RWPE1 (cell line): ENCODE measurements at places on chromosomes 12 and 14.
A peak's percentile ranks its signal among the peaks of the same experiment; 100 is the strongest.

DNA sequence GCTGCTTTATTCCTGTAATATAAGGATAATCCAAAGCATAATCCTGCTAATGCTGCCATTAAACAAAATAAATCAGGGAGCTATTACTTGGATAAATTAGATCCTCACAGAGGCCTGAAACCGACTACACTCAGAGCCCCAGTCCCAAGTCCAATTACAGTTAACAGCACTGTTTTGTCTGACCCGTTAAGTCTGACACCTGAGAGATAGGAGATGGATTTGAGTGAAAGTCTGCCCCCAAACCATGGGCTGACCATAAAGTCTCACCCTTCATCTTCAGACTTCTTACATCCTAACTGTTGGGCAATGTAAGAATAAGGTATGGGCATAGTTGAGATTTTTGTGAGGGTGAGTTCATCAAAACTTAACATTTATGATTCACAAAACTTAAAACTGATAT lies 181.7 kb downstream of the PLCZ1 start:
- DNase-seq = no peak

GRCh38 chr14:75067212-75067611 lies 2.2 kb upstream of the ZC2HC1C start:
- no peak for DNase-seq

- no peak for DNase-seq
Measured at GRCh38 chr12:20272801-20273200, 95.5 kb upstream of the PDE3A start.

DNA sequence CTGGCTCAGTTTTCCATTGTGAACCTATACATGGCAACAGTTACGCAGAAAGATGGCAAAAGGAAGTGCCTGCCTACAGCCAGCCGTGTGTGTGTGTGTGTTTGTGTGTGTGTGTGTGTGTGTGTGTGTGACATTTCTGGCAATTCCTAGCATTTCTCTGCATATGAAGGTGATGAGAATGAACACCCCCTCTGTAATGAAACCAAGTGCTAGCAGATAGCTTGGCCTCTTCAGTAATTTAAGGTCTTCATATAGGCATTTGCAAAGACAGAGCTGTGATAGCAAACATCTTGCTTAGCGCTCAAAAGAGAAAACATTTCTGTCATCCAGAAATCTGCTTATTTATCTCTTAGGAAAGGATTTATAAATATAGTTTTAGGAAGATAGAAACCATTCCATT lies 389.1 kb downstream of the AACS start:
- DNase-seq = no peak

DNA sequence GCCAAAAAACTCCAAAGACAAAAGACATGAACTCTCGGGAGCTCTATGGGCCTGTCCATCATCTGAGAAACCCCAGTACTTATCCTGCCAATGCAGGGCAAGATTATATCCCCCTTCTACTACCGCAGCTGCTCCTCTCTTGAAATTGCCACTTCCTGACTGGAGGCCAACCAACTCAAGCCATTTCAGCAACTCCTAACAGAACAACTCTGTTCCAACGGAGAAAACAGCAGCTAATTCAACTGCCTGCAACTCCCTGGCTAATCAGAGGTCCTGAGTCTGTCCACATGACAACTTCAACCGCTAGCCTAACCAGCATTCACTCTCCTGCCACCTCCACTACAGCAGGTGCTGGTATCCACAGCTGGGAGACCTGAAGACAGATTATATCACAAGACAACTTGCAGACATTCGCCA lies 24.1 kb downstream of the CEP83 start:
- no peak for DNase-seq

DNA sequence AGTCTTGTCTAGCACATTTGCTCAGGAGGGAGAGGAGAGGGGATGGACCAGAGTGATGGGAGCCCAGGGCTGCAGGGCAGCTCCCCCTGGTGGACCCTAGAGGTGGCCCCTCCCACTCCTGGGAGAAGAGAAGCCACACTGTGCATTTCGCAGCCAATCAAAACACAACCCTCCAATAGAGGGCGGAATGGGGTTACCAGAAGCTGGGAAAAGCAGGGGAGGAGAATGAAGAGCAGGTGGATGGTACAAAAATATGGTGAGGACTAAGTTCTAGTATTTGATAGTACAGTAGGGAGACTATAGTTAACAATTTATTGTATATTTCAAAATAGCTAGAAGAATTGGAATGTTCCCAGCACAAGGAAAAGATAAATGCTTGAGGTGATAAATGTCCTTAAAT lies 23.6 kb downstream of the VASH1 start:
- DNase-seq = peak; percentile 86

- no peak for DNase-seq
Measured at GRCh38 chr12:97292588-97292987, 170.0 kb upstream of the RMST start.

DNA sequence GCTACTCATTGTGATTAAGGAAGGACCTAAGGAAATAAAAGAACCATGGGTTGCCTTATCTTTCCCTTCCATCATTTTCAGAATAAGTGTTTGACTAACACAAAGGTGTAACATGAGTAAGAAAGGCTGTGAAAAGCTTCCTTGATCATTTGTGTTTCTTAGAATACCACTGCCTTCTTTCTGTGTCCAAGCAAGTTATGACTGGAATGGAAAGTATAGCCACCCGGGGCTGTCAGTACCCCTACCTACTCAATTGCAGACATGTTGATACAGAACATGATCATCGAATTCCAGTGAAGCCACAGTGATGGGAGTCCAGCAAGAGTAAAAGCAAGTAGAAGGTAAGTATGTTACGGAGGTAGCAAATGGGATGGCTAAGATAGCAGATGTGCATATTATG lies 209.8 kb downstream of the PELI2 start:
- no peak for DNase-seq

DNA sequence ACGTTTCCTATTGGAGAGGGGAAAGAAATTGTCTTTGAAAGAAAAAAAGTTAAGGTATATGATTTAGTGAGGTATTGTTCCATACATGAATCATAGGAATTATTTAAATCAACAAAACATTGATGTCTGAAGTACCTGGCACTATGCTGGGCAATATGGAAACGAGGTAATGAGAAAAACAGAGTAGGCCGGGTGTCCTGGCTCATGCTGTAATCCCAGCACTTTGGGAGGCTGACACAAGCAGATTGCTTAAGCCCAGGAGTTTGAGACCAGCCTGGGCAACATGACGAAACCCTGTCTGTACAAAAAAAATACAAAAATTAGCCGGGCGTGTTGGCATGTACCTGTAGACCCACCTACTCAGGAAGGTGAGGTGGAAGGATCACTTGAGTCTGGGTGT lies 45.9 kb downstream of the AEBP2 start:
- DNase-seq = no peak

DNA sequence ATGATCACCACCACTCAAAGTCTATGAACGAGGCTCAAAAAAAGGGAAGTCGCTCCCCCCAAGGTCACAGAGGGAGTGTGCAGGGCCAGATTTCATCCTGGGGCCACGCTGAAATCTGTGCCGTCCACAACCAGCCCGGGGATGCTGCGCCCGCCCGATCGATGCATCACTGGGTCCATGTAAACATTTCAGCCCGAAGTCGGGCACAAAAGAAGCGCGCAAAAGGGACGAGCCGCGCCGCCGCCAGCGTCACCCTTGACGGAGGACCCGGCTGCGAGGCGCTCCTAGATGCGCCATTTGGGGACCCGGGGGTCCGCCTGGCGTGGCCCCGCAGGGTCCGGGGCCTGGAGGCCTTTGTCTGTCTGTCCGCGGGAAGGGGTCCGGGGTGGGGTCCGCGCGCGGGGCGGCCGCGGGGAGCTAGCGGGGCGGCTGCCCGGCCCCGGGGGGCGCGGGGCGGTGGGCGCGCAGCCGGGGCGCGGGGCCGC lies 503 bp downstream of the FBXO21 start:
- peak; percentile 60 for DNase-seq

DNA sequence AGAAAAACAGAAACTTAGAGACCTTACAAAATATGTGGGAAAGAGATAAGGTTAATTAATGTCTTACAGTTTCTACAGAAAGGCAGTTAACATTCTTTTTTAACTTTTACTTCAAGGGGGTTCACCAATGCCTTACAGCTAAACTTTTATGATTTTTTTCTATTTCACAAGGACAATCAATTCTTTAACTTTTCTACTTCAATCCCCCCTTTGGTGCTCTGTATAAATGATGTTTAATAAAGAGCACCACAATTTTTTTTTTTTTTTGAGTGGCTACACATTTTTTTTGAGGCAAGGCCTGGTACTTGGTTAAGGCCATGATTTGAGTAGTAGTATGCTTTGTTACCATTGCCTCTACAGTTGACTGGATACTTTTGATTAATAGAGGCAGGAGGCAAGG lies 279.6 kb downstream of the PRKD1 start:
- DNase-seq = no peak

DNA sequence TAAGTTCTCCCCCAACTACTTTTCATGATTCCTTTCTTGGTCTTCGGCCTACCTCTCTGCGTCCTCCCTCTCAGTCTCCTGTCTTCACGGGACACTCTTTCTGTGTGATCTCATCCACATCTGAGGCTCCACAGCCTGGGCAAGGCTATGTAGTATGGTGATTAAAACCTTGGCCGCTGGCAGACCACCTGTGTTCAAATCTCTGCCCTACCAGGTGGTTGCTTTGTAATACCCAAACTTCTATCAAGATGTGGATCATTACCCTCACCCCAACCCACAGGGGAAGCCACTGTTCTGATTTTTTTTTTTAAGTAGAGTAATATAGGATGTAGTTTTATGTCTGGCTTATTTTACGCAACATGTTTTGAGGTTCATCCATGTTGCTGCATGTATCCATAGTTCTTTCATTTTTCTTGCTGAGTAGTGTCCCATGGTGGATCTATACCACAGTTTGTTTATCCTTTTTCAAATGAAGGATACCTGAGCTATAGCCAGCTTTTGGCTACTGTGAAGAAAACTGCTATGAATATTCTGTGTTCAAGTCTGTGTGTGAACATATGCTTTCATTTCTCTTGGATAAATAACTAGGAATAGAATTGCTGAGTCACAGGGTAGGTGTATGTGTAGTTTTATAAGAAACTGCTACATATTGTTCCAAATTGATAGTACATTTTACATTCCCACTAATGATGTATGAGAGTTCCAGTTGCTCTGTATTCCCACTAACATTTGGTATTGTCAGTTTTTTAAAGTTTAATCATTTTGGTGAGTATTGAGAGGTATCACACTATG lies 8.3 kb upstream of the STAT6 start:
- no peak for DNase-seq

DNA sequence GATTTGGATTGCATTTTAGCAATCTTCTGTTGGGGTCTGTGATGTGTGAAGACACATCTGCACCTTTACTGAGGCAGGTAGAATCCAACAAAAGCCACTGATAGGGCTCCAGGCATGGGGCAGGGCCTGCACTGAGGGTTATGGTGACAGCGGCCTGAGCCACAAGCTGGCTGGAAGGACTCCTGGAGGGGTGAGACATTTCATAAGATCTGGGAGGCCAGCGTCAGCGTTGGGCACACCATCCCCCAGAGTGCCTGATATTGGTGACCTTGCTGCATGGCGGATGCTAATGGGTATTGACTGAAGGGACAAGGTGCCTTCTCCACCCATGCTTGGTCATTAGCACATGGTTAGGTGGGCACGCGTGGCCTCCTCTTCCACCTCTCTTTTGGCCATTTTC lies 187.6 kb downstream of the CACNA1C start:
- DNase-seq = no peak

DNA sequence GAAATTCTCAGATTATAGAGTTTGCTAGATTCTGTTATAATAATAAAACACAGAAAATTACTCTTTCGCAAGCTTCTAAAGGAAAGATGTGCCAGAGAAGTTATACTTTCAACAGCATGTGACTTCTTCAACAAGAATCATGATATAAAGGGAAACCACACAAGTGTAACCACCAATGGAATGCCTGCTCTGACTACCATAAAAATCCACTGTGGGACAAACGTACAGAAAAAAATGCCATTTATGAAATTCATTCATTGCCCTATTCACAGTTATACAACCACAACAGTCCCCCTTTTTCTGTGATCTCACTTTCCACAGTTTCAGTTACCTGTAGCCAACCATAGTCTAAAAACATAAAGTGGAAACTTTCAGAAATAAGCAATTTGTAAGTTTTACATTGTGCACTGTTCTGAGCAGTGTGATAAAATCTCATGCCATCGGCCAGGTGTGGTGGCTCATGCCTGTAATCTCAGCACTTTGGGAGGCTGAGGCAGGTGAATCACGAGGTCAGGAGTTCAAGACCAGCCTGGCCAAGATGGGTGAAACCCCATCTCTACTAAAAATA lies 3.2 kb downstream of the CATSPERB start:
- DNase-seq = no peak

DNA sequence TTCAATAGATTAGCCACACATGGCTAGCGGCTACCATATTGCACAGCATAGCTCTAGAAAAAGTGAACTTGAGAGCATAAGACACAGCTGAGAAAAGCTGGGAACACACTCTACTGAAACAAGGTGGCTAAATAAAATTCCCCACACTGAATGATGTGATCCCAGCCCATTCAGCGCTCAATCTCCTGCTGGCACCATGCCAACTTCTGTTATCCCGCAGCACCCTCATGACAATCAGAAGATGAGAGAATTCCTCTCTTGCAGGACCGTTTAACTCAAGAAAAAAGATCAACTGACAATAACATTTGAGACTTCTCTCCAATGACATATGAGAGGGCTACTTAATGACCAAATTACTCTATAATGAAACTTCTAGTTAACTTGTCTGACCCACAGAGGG lies 115.4 kb downstream of the ADAMTS20 start:
- no peak for DNase-seq

- DNase-seq = no peak
Measured at GRCh38 chr12:25733541-25733940, 180.5 kb upstream of the LMNTD1 start.

- peak; percentile 18 for DNase-seq
Measured at GRCh38 chr12:29552324-29552927, 54.9 kb upstream of the OVCH1 start.

DNA sequence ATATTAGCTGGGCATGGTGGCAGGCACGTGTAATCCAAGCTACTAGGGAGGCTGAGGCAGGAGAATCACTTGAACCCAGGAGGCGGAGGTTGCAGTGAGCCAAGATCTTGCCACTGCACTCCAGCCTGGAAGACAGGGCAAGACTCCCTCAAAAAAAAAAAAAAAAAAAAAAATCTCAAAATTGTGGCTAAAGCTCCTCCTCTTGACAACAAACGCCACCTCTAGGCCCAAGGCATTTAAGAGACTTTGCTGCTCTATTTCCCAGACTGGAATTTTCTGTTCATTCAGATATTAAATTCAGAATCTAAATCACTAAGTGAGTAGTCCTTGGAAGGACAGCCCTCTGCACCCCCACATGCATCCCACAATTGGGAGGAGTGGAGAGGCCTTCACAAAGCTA lies 1.4 kb downstream of the ZFYVE1 start:
- no peak for DNase-seq

DNA sequence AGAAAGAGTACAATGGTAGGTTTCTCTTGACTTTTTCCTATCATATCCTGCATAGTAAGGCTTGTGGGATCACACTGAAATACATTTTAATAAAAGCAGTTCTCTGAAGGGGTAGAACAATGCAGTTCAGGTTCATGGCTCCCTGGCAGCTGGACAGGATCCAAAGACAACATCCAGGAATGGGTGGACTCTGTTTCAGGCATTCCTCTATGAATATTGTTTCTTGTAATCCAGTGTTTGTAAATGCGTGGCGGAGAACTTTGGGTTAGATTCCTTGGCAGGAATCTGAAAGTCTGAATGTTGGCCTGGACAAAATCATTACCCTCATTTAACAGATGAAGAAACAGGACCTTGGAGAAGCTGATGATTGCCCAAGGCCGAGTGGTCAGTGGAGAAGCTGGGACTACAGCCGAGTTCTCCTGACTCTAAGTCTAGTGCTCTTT lies 43.5 kb downstream of the SYNE2 start:
- DNase-seq = peak; percentile 36
